ENCODE measurements at places on chromosomes 5 and 9.

DNA sequence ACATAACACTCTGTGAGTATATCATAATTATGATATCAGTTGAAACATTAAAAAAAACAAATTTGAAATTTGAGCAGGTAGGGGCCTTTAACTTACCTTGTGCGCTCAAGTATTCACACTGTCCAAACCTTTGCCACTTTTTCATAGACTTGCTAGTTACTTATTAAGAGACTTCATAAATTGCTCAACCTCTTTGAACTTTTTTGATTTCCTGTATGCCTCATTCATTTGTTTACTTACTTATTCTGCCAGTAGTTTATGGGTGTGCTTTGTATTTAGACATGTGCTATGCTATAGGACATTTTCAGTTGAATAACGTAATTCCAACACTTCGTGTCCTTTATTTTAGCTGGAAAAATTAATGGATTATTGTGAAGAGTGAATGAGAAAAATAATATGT, 204.8 kb downstream of the HCN1 start:
- DNase-seq, result no peak

DNA sequence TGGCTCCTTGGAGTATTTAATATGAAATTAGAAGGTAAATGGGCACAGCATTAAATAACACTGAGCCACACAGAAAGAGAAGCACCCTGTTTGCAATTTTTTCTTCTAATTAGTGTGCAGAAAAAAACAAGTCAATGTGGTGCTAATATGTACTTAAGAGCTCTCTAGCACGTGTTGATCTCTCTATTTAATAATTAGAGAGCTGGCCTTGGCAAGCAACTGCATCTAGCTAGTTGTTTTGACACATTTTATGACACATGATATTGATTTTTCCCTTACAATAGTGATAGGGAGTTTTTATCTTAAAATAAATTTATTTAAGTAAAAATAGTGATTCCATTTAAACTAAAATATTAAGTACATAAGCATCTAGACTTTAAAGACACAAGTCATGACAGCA, 54.5 kb upstream of the NUDT12 start:
- no peak for DNase-seq

- DNase-seq, result no peak
These were observed 585.8 kb upstream of the SEMA6A start for GRCh38 chr5:117160391-117160790.

- DNase-seq, result no peak
These were observed 97.3 kb downstream of the SLF1 start for GRCh38 chr5:94715768-94716167.

GRCh38 chr9:5452286-5452609, 1.9 kb downstream of the CD274 start:
- no peak for DNase-seq

DNA sequence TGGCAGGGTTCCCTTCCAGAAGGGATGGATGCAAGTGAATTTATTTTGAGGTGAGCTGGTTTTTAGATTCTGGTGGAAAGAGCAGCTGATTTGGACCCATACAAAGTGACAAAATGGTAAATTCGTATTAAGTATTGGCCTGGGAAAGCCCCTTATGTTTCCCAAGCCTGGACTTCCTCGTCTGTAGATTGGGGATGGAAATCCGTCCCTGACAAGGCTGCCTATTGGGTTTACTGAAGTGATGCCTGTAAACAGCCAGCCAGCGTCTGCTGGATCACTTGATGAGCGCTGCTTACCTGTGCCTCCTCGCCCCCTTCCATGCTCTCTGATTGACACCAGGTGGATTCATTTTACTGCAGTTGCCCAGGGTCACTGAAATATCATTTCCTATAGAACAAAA, 233.8 kb downstream of the GADD45G start:
- DNase-seq, result no peak

- no peak for DNase-seq
These were observed 12.2 kb upstream of the ALDH1B1 start for GRCh38 chr9:38380230-38380871.

GRCh38 chr5:148619484-148619883, 34.8 kb downstream of the HTR4 start:
- DNase-seq, result no peak

DNA sequence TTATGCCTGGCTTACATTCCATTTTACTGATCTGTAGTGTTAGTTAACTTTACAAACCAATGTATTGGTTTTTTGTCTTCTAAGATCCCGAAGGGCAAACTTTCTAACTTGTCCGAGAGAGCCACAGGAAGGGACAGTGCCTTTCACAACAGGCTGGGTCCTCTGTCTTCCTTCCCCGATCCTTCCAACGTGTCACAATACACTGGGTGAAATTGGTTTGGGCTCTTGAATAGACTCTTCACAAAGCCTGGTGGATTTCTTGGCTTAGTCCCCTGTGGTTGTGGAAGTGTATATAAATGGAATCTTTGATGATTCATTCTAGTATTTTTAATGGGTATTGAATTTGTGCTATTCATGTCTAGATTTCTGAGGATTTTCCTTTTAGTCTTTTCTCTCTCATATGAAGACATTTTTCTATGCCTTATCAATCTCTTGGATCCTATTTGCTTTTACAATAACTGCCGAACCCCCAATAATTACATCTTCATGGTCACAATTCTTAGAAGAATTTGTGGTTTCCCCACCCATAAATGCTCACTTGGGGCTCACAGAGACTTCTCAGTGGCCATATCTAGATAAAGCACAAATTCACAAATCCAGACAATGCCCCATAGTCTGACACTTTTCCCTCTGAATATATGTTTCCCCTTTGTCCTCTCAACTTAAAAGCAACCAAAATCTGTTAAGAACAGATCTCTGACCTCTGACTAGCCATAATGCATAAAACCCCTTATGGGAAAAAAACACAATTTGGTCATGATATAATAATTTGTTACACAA, 107.7 kb downstream of the MTRR start:
- DNase-seq, result no peak

DNA sequence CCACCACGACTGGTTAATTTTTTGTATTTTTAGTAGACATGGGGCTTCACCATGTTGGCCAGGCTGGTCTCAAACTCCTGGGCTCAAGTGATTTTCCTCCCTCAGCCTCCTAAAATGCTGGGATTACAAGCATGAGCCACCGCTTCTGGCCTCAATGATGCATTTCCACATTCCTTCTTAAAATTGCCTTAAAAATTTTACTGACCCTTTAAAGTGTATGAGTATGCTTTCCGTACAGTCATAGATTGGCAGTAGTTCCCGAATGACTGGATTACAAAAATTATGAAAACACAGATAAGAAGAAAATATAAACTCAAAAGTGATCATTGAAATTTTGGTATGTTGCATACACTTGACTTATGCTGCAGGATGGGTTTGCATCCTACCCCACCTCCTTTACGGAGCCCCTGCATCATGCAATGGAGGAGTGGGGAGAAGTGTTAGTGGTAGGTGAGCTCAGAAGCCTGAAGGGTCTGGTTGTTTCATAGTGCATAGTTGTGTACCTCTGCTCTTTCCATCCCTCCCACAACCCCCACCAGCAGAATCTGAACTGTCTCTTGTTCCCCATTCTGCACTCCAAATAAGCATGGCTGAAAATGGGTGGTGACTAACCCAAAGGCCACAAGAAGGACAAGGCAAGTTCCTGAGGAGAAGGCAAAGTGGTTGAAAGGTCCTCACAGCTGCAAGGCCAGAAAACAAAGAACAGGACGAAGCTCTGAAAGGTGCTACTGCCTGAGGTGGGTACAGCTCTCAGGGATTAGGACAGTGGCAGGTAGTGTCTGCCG, 26.8 kb downstream of the ANKRD55 start:
- DNase-seq, result no peak

- no peak for DNase-seq
These were observed 1.5 kb downstream of the GPR21 start for GRCh38 chr9:123034881-123035510.

DNA sequence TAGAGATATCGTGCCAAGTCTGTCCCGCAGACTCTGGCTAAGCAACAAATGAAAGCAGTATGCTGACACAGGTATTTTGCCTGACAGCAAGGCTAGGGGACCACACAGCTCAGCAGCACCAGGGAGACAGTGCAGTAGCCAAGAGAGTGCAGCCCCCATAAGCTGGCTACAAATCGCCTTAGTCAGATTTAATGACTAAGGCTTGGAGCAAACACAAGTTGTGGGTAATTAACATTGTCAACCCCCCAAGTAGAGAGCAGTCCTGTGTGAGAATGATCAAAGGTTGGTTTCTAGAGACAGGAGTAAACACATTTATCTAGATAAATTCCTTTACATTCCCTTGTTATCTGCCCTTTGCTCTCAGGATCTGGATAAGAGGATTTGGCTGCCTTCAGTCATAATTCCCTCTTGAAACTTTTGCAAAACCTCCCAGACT, 1434.5 kb upstream of the CDH6 start:
- DNase-seq, result no peak

DNA sequence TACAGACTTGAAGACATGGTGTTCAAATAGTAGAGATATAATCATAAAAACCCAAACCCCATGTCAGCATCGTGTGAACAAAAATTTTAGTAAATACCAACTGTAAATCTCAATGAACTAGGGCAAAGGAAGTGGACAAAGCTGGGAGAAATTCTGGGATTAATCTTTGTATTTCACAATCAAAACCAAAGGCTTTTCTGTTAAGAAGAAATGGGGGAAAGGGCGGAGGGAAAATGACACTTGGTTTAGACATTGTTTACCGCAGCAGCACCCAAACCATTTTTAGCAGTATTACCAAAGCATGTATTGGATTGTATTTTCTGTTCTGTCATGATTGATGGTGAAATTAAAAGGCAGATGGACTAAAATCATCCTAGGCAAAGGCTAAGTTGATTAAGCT, 134.2 kb upstream of the PRSS3 start:
- no peak for DNase-seq

DNA sequence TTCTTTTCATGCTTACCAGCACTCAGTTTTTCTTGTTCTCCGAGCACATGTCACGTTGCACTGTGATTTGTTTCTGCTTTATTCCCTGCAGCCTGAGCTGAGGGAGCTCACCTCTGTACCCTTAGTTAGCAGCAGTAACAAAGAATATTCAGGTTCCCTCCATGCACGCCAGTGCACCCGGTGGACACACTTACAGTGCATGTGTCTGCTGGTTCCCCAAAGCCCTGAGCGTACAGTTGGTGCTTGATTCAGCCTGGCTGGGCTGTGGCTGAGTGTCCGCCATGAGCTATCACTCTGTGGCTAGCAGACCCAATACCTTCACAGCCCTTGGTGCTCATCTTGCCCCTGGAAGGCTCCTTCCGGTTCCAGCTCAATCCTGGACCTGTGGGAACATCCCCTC, 93.5 kb downstream of the MVB12B start:
- DNase-seq, result no peak

DNA sequence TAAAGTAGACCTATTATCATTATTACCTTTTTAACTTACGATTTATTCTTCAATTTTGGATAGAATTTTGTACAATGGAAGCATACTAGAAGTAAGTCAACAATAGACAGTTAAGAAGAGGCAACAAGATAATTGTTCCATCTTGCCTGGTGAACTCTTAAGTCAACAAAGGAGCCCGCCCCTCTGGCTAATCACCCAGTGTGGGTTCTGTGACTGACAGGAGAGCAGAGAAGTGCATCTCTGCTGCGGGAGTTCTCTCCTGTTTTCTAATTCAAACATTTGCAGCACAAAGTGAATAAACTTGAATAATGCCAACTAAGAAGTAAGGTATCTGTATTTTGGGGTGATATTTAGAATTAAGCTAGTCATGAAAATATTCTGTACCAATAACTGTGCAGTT, 6.7 kb upstream of the ISL1 start:
- no peak for DNase-seq

DNA sequence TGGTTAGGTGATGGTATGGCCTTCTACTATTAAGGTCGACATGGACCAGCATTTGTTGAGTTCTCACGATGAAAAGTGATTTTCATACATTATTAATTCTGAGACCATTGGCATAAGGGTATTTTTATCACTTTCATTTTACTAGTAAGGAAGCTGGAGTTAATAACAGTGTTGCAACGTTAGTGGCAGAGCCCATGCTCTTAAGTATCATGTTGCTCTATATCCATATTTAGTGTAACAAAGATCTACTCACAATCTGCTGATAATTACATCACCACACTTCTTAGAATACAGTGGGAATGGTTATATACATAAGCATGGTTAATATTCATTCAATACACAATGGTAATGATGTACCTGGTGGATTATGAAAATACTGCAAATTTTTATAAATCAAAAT, 81.9 kb downstream of the PRR16 start:
- DNase-seq, result no peak

- DNase-seq, result no peak
These were observed 749.6 kb upstream of the DMAC1 start for GRCh38 chr9:8549214-8549613.

- DNase-seq, result no peak
These were observed 345.9 kb upstream of the NUDT12 start for GRCh38 chr5:103908336-103909080.

- DNase-seq, result no peak
These were observed 23.7 kb downstream of the RFK start for GRCh38 chr9:76370396-76371023.

- DNase-seq, result no peak
These were observed 116.1 kb upstream of the SPOCK1 start for GRCh38 chr5:137615171-137615775.

- DNase-seq, result no peak
These were observed 20.6 kb downstream of the MEGF9 start for GRCh38 chr9:120693700-120694008.

DNA sequence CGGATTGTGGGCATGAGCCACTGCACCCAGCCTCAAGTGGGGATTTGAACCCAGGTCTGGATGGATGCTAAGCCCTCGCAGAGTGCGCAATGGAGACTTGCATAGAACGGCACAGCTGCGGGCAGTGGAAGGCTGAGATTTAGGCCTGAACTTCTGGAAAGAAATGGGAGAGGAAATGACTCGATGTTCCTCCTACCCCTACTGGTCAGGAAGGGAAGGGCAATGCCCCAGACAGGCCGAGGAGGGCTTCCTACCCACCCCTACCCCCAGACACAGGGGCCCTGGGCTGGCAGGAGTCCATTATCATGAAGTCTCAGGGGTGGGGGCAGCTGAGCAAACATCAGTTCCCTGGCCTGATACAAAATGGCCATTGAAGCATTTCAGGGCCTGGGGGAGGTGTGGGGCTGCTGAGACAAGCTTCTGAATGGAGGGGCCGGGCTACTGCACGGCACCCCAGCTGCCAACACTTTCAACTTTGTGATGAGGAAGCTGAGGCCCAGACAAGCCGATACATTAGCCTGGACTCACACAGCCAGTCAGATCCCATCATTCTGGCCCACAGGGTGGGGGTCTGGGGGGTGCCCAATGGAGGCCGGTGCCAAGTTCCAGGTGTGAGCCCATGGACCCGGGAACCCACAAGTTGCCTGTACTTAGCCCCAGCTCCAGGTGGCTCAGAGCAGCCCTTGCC, 13.5 kb upstream of the WDR38 start:
- no peak for DNase-seq
